ENCODE measurements at places on chromosomes 2 and 18.

GRCh38 chr2:203709416-203710040 is 3.1 kb downstream of the CD28 start:
- no peak for ATAC-seq

GRCh38 chr2:99812426-99812825 is 322.6 kb upstream of the REV1 start:
- no peak for ATAC-seq

GRCh38 chr2:119508756-119509155 is 15.5 kb downstream of the SCTR start:
- no peak for ATAC-seq

GRCh38 chr18:23504720-23505119 is 1.4 kb downstream of the RMC1 start:
- ATAC-seq = no peak

DNA sequence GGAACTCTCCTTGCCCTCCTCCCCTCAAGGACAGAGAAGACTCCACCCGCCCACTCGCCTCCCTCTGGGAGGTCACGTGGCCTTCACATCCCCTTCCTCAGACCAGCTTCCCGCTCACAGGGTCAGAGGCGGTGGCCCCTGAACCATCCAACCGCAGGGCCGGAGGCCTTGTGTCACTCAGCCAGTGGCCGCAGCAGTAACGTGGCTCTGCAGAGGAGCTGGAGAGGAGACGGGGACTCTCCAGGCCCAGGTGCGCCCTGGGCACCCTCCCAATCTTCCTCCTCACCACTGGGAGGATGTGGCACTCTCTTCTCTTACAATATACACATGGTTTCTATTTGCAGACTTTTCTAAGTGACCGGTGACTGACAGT is 161.7 kb downstream of the TWIST2 start:
- ATAC-seq = no peak

DNA sequence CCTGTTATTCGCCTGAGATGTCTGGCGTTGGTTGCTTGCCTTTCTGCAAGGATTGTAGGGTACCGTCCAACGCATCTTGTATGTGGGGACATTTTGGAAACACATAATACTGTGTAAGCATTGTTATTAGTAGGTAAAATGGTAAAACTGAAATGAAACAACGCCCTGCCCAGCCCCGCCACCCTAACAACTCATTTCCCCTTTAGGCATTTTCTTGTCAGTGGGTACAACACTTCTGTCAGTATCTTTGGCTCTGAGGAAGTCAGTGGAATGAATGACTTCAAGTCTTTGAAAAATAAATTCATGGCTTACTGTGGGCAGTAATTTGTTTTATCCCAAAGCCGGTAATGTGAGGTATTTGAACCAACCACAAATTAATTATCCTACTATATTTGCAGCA is 86.0 kb downstream of the FMNL2 start:
- no peak for ATAC-seq

DNA sequence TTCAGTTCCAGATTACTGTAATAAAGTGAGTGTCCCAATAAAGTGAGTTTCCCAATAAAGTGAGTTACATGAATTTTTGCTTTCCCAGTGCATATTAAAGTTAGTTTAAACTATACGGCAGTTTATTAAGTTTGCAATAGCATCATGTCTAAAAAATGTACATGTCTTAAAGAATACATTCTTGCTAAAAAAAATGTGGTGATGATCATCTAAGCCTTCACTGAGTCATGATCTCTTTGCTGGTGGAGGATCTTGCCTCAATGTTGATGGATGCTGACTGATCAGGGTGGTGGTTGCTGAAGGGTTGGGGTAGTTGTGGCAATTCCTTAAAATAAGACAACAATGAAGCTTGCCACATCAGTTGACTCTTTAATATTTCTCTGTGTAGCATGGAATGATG is 664.2 kb downstream of the TDRD15 start:
- ATAC-seq = no peak

- ATAC-seq = no peak
These were observed 12.5 kb upstream of the TUBB6 start for GRCh38 chr18:12295389-12296086.

GRCh38 chr2:143205106-143205764 is 76.0 kb downstream of the ARHGAP15 start:
- ATAC-seq = no peak

DNA sequence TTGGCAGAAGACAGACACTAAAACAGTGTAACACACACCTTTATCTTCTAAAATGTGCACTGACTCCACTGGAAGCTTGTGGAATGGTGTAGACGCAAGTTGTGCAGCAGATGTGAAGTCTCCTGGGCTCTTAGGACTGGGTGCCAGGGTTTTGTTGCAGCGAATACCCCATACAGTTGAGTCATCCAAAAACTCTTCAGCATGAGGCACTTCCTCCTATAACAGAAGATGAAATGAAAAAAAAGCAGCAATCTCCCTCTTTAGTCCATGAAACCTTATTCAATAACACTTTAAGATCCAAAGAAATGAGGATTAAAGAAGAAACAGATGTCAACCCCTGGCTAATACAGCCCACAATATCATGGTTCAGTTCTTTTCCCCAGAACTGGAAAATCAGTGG is 22.2 kb downstream of the BUB1 start:
- no peak for ATAC-seq

DNA sequence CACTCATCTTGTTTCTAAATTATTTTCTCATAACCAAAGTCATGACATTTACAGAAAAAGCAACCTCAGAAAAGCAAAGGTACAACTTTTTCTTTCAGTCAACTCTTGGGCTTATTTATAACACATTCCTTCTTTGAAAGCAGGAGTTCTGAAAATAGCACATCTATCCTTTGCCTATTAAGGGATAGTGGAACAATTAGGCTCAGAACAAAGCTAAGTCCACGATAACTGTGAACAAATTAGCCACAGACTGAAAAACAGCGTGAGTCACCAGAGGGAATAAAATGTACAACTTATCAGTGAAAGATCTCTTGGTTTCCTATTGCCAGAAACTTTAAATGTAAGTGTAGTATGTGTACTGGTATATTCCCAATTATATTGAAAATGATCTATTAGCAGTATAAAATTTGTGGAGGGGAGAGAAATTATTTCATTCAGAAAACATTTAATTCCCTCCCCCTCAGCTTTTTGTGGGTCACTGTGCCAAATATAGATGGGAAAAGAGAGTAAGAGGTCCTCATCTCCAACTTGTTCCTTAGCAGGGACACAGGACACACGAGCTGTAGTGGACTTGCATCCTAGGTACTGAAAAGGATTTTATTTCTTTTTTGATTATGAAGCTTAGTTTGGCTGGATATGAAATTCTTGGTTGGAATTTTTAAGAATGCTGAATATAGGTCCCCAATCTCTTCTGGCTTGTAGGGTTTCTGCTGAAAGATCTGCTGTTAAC is 15.4 kb upstream of the MATN3 start:
- ATAC-seq = no peak

- ATAC-seq = no peak
These were observed 264.1 kb upstream of the FN1 start for GRCh38 chr2:215699700-215700538.

- ATAC-seq = no peak
These were observed 60.1 kb downstream of the SPIRE1 start for GRCh38 chr18:12597760-12598159.

DNA sequence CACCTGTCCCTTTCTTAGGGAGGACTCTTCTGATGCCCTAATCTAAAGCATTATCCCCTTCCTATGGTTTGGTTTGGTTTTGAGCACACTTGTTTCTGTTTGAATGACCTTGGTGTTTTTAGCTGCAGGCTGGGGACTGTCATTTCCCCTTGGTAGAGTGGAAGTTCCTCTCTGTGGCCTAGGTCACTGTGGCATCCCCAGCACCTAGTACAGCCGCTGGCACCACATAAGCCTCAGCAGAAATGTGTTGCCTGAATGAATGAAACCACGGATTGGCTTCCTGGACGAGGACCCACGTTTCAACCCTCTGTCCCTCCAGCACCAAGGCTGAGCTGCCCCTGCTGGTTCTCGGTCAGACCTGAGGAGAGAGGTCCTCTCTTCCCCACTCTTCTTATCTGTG is 159.9 kb downstream of the CTIF start:
- peak; percentile 81 for ATAC-seq

DNA sequence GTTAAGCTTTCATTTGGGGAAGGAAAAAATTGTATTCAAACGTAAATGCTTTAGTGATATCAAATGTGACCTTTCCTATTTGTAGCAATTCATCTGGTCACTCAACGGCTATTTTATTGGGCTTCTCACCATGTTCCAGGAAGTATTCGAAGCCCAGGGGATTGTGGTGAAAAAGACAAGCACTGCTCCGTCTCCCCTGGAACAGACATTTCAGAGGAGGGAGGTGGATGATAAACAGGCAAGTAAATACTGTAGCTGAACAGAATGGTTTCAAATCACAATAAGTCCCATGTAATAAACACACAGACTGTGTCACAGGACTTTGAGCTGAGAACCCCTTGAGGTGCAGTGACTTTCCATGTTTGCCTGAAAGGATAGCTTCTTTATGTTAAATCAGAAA is 464.7 kb upstream of the HNRNPA3 start:
- no peak for ATAC-seq

DNA sequence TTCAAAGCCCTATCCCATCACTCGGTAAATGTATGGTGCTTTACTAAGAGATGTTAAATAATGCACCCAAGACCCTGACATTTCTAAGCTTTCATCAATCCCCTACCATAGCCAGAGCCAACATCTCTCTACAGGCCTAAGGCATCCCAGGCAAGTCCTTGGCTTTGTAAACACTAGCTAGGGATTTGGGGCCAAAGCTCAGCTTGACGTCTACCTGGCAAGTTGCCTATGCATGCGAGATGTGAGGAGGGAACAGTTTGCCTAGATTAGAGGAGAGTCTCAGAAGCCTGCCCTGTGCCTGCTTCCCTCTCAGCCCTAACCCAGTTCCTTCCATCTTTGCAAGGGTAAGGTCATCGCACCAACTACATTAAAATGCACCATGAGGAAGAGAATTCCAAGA is 221.5 kb upstream of the NCKAP5 start:
- no peak for ATAC-seq

DNA sequence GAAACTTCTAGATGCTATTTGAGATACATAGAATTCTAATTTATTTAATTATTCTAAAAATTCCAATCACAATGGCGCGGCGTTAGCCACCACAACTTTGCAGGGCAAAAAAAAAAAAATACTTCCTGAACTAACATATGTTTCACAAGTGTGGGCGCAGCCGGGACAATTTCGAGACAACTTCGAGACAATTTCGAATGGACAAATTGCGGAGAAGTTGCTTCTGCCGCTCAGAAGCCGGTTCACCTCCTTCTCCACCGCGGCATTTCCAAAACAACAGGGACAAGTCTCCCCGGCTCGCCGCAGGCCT is 842 bp downstream of the PAX3 start:
- ATAC-seq = no peak

DNA sequence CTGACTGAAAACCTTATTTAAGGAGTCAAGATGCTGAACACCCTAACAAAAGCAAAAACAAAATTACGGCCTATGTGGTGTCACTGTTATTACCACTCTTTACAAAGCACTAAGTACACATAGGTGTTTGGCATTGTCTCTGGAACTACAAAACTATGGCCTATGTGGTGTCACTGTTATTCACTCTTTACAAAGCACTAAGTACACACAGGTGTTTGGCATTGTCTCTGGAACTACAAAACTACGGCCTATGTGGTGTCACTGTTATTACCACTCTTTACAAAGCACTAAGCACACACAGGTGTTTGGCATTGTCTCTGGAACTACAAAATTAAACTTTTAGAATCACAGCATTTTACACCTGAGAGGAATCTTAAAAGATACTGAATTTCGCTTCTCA is 47.4 kb downstream of the SLC35F5 start:
- ATAC-seq = no peak

DNA sequence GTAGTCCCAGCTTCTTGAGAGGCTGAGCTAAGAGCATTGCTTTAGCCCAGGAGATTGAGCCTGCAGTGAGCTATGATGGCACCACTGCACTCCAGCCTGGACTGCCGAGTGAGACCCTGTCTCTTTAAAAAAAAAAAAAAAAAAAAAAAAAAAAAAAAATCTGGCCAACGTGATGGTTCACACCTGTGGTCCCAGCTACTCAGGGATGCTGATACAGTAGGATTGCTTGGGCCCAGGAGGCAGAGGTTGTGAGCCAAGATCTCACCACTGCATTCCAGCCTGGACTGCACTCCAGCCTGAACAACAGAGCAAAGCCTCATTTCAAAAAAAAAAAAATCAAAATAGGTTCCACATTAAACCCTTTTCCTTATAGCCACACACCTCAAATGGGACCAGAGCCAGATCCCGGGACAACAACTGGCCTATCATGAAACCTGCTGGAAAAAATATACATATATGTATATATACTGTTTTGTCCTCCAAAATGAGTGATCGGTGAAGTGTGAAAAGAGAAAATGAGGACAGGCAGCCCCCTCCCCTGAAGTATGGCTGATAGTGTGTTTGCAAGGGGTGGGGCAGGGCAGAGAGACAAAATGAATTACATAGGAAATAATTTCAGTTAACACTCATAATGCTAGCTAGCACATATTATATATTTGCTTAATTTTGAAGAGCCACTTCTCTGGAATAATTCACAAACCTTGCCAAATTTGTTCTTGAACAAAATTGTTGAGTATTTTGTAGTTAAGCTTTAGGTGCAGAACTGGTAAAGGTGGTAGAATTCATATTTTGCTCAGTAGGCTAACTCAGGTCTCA is 22.9 kb downstream of the MAPRE2 start:
- ATAC-seq = no peak

DNA sequence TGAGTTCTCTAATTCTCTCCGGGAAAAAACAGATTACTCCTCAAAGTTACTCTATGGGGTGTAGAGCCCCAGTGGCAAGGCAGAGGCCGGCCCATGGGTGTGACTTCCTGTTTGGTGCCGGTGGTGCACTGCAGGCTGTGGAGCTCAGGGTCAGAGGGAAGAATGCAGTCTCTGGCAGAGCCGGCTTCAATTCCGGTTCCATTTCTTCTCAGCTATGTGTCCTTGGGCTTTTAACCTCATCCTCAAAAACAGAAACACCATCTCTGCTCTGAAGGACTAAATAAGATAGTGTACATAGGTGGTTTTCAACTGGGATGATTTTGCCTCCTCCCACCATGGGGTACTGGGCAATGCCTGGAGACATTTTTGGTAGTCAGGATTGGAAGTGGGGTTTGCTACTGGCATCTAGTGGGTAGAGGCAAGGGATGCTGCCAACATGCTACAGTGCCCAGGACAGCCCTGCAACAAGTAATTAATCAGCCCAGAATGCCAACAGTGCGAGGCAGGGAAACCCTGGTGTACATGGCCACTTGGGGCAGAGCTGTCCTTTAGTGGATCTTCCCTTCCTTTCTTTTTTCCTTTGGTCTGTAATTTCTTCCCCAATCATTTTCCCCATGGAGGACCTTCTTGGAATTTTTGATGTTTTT is 81.2 kb downstream of the INSIG2 start:
- ATAC-seq = peak; percentile 53
